Left forelimb (tissue), 1 donor: ENCODE measurements at places on chromosomes 1 and 21.

GRCh38 chr21:34227386-34227852, 136.4 kb upstream of the KCNE2 start:
- DNase-seq = no peak

- no peak for DNase-seq
Observed at GRCh38 chr1:161953256-161953920, 70.3 kb downstream of the OLFML2B start.

- no peak for DNase-seq
Observed at GRCh38 chr1:84000196-84000885, 1.4 kb upstream of the TTLL7 start.

GRCh38 chr21:46000731-46001641, 19.4 kb downstream of the COL6A1 start:
- peak; percentile 67 for DNase-seq

DNA sequence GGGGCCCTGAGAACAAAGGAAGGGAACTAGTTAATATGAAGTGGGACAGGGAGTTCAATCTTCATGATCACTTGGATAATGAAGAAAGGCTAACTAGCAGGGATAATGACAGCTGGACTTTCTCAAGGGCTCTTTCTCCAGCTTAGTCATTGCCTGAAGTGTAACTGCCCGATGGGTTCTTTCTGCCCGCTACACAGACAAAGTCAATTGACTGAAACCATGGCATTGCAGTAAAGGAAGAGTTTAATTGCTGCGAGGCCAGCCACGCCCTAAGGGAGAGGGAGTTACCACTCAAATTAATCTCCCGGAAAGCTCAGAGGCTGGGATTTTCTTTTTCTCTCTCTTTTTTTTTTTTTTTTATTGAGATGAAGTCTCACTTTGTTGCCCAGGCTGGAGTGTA, 16.6 kb upstream of the SLC2A5 start:
- no peak for DNase-seq

- DNase-seq = no peak
Observed at GRCh38 chr1:176450526-176450925, 12.4 kb upstream of the PAPPA2 start.

GRCh38 chr1:190754666-190755065, 277.0 kb upstream of the BRINP3 start:
- DNase-seq = no peak

- no peak for DNase-seq
Observed at GRCh38 chr1:181493885-181494284, 10.6 kb downstream of the CACNA1E start.

GRCh38 chr1:232667094-232667777, 37.3 kb upstream of the SIPA1L2 start:
- DNase-seq = no peak

DNA sequence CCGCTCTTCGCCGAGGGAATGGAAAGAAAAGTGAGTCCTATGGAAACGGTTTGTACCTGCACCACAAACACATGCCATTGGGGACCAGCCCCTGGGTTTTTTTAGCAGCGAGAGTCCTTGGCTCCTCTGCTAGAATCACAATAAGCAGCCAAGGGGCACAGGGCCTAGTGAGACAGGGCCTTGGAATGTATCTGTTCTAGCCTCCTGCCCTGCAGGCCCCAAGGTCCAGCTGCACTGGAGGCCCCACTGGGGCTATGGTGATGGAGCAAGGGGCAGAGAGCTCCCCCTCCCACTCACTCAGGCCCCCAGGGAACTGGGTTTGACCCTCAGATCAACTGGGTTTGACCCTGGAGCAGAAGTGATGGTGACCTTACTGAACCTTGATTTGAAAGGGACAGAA, 14.4 kb downstream of the SHISA4 start:
- DNase-seq = no peak

DNA sequence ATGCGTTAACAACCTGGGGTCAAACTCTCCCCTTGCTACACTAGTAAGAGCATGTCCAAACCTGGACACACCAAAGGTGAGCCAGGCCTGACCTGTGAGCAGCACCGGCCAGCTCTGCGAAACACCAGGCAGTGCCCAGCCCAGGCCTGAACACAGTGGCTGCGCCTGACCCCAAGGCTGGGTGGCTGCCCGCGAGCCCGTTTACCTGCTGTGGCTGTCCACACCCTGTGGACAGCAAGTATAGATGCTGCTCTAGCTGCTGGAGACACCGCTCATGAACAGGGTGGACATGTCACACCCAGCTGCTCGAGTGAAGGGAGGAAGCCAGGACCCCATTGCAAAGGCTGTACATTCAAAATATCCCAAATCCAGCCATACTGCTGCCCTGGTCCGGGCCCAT, 7.6 kb upstream of the CCDC27 start:
- no peak for DNase-seq

- no peak for DNase-seq
Observed at GRCh38 chr1:18731591-18732235, 101.1 kb downstream of the PAX7 start.

GRCh38 chr1:204437796-204438570, 26.4 kb upstream of the PPP1R15B start:
- no peak for DNase-seq

- DNase-seq = no peak
Observed at GRCh38 chr1:107277022-107277421, 136.2 kb downstream of the NTNG1 start.

DNA sequence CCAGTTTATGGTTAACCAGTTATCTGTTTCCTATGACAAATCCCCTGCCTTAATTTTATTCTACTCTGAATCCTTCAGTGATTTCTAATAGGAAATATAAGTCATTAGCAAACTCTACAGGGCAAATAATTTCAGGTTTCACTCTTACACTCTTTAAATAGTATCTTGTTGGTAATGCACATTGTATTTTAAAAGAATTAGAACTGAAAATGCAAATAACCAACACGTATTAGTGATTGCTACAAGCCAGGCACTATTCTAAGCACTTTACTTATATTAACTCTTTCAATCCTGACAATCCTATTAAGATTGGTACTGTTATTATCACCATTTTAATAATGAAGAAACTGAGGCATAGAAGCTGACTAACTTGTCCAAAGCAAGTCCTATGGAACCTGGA, 48.3 kb upstream of the LHX8 start:
- no peak for DNase-seq

DNA sequence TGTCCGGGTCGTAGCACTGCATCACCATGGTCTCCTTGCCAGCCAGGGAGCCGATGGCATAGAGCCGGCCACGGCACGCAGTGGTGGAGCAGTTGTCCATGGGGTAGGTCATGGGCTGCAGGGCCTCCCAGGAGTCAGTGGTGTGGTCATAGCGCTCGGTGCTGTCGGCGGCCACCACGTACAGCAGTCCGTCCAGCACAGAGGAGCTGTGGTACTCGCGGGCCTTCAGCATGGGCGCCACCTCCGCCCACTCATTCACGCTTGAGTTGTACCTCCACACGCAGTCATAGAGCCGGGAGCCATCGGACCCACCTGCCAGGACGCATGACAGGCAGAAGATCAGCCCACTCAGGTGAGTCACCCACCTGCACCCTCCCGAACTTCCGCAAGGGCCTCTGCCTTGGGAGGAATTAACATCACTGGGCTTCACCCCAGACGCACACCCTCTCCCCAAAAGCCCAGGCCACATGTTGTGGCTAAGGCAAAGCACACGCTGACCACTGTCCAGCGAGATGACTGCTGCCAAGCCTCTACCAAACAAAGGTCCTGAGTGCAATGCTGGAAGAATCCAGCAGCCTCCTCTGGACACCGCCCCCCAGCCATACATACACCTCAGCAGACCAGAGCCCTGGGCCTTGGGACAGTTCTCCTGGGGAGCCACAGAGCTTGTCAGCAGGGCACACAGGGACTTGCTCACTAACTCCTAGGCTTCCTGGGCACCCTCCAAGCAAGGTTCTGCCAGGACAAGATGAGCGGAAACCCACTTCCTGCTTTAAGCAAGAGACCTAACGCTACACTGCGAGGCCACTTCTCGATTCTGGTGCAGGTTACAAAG, 3.3 kb downstream of the KLHL21 start:
- no peak for DNase-seq

- no peak for DNase-seq
Observed at GRCh38 chr1:61593331-61593730, 131.6 kb downstream of the TM2D1 start.

GRCh38 chr1:112906150-112906698, 49.8 kb downstream of the SLC16A1 start:
- DNase-seq = no peak

- DNase-seq = no peak
Observed at GRCh38 chr1:198523182-198523950, 17.1 kb downstream of the ATP6V1G3 start.

DNA sequence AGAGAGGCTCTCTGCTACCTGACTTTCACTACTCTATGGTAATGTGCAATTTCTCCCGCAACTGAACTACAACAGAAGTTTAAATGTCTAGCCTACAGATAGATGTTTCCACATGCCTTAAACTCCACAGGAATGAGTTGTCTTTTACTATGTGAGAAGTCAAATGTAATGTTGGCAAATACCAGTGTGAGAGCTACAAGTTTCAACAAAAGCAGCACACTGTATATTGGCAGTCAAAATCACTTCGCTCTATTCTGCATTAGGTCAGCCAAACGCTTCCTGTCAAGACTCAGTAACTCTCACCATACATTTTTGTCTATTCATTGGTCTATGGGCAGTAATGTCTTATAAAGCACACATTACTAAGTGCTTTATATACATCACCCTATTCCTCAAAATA, 41.9 kb downstream of the LUZP1 start:
- no peak for DNase-seq

DNA sequence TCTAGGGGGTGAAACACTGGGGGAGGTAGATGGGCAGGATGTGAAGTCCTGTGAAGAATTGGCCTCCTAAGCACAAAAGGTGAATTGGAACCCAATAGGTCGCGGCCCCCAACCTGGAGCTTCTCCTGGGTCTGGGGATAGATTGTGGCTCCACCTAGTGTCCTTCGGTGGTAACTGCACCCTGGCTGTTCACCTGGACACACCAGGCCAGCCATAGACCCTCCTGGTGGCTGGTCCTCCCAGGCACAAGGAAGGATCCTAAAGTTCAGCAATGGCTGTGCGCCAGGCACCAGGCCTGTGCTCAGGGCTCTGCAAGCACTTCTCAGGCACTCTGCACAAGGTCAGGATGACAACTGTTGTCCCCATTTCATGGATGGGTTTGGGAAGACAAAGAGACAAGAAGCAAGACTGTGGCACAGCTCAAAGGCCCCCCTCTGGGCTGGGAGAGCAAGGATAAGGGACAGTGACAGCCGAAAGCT, 13.5 kb downstream of the ESPN start:
- no peak for DNase-seq

GRCh38 chr21:36076878-36077655, 7.2 kb downstream of the CBR1 start:
- DNase-seq = no peak

GRCh38 chr1:154453574-154454352, 48.3 kb upstream of the TDRD10 start:
- no peak for DNase-seq
